ENCODE measurements at places on chromosomes 7 and 10. TPM values are rescaled to one million over a fixed set of nuclear protein-coding genes. Genes with fewer than 3 reads are reported as not detected.

DNA sequence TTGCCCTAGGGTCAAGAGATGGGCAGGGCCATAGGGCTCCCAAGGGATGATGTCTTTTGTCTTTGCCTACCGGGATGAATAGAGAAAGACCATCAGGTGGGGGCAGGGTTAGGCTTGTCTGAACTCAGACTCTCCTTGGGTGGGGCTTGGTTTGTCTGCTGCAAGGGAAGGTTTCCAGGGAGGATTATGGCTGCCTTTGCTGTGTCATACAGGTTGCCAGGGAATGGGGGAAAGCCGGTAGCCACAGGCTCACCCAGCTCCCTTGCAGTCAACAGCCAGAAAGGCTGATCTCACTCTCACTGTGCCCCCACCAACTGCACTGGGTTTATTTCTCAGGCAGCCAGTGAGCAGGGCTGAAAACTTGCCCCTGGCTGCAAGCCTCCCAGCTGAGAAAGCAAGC is 253.2 kb downstream of the POLR1F start:
- DNase-seq: no peak

GRCh38 chr7:102117743-102118142 is 168.9 kb upstream of the SH2B2 start:
- DNase-seq: no peak

GRCh38 chr7:97016381-97017191 is 8.0 kb downstream of the DLX5 start:
- no peak for DNase-seq

DNA sequence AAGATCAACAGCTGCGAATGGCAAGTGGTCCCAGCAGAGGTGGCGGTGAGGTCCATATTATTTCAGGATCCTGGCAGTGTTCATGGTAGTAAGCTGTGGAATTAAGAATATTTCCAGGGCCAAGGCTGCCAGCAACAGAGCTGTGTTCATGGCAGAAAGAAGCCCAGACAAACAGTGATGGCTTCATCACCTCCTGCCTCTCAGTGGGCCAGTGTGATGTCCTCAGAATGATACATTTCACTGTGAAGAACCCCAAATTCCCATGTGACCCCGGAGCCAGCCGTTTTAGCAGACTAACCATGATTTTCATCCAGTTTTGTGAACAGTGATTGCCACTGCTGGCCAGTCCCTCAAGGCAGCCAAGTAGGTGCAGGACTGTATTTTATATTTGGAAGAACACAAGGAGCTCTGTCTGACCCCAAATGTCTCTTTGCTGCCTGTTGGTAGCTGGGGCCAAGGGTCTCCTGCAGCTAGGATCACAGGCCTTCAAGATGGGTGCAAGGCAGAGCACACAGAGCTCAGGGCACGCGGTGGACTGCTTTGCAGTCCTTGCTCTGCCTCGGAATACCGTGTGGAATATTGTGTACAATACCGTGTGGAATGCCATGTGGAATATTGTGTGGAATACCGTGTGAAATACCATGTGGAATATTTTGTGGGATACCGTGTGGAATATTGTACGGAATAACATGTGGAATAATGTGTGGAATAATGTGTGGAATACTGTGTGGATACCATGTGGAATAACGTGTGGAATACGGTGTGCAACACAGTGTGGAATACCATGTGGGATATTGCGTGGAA is 132.3 kb upstream of the CHST15 start:
- no peak for DNase-seq

- no peak for DNase-seq
Observed at GRCh38 chr10:11284291-11285085, 266.8 kb downstream of the CELF2 start.

DNA sequence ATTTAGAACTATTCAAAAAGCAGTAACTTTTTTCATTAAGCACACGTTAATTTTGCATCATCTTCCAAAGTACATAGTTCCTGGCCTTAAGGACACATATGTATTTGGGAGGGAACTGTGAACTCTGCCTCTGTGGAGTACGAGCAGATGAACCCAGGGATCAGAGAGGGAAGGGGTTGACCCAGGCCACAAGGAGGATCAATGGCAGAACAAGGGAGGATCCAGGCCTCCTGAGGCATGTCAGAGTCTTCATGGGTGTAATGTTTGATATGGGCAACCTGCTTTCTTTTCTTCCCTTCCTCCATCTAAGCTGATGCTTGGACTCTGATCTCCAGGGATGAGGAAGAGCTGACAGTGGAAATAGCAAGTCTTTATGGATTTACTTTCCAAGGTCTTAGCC is 164.0 kb downstream of the SH2D4B start:
- no peak for DNase-seq

GRCh38 chr10:83459124-83459523 is 680.2 kb upstream of the GHITM start:
- no peak for DNase-seq

DNA sequence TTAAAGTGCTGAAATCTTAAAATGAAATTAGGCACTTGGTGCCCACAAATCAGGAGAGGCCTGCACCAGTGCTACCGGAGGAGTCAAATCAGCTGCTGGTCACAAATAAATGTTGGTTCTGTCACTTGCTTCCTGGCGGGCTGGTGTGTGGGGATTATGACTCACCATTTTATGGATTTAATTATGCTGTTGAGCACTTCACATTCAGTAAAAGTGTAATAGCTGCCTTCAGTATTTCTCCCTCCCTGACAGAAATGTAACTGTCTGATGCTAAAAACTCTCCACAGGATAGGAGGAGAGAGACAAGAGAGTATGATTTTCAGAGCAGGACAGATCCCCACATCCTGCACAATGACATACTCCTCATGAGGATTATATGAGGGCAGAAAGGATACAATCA is 186.0 kb downstream of the JAZF1 start:
- DNase-seq: no peak

The PDIA4 gene
- 68.9 TPM for total RNA-seq

The STYXL1 gene
- 16.3 TPM for total RNA-seq

The PRKAR2B gene
- 282 TPM for total RNA-seq

The ADAMTS14 gene
- total RNA-seq: 0.41 TPM

The TMEM139 gene
- total RNA-seq: not detected

The PITX3 gene
- not detected for total RNA-seq

All from frontal cortex (tissue), 4 donors.